ENCODE measurements at places on chromosomes 7 and 10.
A peak's percentile ranks its signal among the peaks of the same experiment; 100 is the strongest.

- H3K27me3 ChIP-seq, result no peaks in the 10 kb centered on the region
- H3K4me3 ChIP-seq, result no peak overlapping the region
- no peak for DNase-seq
- H3K27ac ChIP-seq, result no peak overlapping the region
- no peaks in the 10 kb centered on the region for H3K36me3 ChIP-seq
These were observed 50.9 kb downstream of the INPP5A start for GRCh38 chr10:132588301-132589013.

DNA sequence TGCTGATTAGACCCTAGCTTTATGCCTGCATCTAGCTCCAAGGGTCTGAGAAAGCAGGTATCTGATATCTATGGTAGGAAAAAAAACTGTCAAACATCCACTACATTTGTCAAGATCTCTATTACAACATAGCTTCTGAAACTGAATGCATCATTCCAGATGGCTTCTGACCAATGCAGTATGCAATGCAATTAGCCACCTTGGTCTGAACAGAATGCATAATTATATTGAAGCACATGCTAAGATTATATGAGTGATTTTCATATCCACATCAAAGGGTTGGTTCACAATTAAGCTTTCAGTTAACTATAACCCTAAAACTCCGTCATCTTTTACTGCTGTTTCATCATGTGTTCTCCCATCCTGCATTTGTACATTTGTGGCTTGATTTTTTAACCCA, 271.4 kb downstream of the POLR1F start:
- no peak overlapping the region for H3K4me3 ChIP-seq
- H3K27ac ChIP-seq, result no peak overlapping the region
- H3K27me3 ChIP-seq, result no peaks in the 10 kb centered on the region

- H3K27me3 ChIP-seq, result no peaks in the 10 kb centered on the region
- H3K4me3 ChIP-seq, result no peak overlapping the region
These were observed 40.1 kb downstream of the PARP12 start for GRCh38 chr7:140022582-140023211.

DNA sequence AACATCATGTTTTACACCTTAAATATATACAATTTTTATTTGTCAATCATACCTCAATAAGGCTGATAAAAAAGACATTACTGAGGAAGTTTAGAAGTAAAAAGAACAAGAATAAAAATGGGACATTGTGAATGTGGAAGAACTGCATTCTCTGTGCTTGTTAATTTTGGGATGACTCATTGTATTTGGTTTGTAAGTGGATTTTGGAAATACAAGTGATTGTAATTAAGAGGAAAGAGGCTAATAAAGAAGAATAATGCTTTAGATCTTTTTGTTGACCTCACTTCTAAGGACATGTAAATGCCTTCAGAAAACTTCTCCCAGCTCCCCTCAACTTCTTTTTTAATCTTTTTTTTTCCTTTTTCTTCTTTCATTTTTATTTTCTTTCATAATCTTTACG, 76.0 kb downstream of the HGF start:
- H3K4me3 ChIP-seq, result no peak overlapping the region
- H3K27ac ChIP-seq, result no peak overlapping the region
- no peaks in the 10 kb centered on the region for H3K27me3 ChIP-seq

DNA sequence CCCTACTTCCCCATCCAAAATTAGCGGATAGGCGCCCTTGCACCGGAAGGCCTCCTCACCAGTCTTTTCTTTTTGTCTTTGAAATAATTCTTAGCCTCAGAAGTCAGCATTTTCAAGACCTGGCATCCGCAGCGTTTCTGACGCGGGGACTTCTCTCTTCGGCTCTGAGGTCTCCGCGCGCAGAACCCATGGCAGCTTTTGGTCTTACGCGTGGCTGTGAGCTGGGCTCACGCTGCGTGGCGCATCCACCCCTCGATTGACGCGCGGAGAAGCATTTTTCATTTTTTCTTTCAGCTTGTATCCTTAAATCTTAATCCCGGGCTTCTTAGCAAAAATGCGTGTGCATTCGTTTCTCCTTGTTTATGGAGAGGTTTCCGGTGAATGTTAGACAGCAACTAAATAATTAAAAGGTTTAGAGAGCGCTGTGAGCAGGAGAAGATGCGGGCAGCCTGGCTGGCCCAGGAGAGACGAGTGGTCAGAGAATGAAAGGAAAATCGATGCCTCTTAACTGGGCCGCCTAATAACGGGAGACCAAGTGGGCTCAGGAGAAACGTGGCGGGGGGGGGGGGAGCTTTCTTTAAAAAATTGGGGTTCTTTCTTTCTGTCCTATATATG, 2.0 kb upstream of the GATA3 start:
- peaks cover 66% of the 10 kb centered on the region for H3K4me1 ChIP-seq
- peak overlapping the region; percentile 49 for H3K4me3 ChIP-seq
- H3K27ac ChIP-seq, result peak overlapping the region; percentile 90
